ENCODE measurements at places on chromosomes 7 and 10.

DNA sequence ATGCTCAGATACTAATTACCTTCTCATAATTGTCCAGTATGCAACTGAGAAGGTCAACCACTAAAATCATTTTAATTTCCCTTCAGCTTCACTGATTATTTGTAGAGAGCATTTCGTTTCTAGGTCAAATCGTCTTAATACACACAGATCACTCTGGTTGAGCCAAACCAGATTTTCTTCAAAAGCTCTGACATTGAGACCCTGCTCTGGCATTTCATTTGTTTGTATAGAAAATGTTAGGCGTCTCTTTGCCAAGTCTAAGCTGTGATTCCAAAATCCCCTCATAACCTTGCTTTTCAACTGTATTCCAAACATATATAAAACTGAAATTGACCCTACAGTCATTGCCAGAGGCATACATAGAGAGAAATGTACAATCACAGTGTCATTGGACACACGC lies 520.0 kb downstream of the CNTNAP2 start:
- DNase-seq: no peak

DNA sequence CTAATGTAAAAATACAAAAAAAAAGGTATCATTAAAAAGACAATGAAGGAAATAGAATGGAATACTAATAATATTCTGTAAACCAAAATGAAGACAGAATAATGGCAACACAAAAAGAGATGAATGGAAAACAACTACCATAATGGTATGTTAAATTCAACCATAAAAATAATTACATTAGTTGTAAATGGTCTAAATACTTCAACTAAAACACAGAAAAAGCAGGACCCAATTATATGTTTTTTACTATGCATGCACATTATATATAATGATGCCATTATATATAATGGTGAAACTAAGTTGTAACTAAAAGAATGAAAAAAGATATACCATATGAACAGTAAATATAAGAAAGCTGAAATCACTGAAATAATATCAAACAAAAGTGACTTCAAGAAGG lies 76.5 kb downstream of the CUBN start:
- no peak for DNase-seq

DNA sequence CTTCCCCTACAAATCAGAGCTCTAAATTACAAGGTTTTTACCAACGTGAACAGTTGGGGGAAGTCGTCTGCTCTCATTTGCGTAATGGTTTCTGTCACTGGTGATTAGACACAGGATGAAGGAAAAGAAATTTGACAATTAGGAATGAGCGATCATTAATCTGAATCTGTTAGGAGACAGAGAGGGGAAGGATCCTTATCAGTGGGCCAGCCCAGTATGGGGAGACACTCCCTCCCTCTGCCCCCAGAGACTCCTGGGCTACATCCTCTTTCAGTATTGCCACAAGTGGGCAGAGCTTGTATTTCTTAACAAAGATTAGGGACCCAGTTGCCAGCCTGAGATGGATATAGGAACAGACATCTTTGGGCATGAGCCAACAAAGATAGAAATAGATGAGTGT lies 15.5 kb downstream of the HIF1AN start:
- no peak for DNase-seq

GRCh38 chr7:44116789-44117666 lies 6.3 kb downstream of the POLD2 start:
- DNase-seq: no peak

GRCh38 chr7:10874666-10875065 lies 99.0 kb upstream of the PHF14 start:
- DNase-seq: no peak

DNA sequence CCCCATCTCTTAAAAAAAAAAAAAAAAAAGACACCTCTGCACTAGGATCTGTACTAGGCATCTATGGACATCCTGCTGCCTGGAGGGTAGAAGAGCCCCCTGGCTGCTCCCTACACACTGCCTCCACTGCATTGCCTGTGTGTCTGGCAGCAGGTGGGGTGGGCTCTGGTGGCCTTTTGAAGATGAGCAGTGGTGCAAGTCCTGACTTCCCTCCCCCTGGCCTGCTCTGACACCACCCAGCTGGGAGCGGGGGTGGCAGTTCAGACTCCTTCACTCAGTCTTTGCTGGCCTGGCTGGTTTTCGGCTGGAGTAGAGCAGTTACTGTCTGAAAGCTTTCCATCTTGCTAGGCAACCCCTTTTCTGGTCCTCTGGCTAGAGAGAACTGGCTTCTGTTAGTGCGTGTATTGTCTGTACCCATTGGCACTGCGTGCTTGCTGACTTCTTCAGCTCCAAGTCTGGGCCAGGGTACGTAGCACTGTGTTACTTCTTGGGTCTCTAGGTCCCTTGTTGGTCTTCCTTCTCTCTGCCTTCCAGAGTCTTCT lies 17.6 kb downstream of the C10orf62 start:
- no peak for DNase-seq

DNA sequence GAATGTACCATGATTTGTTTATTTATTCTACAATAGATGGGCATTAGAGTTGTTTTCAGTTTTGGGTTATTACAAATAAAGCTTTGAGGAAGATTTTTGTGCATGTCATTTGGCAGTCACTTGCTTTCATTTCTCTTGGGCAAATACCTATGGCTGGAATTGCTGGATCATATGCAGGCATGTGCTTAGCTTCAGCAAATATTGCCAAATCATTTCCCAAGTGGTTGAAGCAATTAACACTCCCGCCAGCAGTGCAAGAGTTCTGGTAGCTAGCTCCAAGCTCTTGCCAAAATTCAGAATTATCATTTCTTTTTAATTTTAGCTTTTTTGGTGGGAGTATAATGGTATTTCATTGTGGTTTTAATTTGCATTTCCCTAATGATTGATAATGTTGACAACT lies 32.9 kb upstream of the PCBD1 start:
- no peak for DNase-seq

DNA sequence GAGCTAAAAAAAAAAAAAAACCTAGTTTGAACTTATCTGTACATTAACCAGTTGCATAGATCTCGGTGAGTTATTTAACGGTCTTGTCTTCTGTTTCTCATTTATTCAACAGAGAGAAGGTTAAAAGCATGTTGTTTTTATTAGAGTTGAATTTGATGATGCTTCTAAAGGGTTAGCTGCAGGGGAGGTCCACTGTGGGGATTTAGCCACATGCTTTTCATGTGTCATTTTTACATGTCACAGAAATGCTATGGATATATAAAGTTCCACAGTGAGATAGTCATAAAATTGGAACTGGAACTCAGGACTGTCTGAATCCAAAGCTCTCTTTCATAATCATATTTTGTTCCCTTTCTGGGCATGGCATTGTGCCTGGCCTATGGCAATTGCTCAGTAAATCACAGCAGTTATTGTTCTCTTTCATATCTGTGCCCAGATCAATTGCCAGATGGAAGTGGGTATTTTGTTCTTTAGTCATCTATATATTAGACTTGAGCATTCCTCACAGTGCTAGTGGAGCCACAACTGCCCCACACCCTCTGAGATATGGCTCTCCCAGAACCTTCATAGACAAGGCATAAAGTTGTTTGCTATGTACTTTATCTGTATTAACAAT lies 578.8 kb downstream of the NRG3 start:
- no peak for DNase-seq

- no peak for DNase-seq
Observed at GRCh38 chr7:120725376-120726039, 132.4 kb downstream of the TSPAN12 start.

GRCh38 chr7:78993341-78993740 lies 460.1 kb downstream of the MAGI2 start:
- no peak for DNase-seq

GRCh38 chr10:21843645-21844044 lies 159.9 kb downstream of the DNAJC1 start:
- no peak for DNase-seq

DNA sequence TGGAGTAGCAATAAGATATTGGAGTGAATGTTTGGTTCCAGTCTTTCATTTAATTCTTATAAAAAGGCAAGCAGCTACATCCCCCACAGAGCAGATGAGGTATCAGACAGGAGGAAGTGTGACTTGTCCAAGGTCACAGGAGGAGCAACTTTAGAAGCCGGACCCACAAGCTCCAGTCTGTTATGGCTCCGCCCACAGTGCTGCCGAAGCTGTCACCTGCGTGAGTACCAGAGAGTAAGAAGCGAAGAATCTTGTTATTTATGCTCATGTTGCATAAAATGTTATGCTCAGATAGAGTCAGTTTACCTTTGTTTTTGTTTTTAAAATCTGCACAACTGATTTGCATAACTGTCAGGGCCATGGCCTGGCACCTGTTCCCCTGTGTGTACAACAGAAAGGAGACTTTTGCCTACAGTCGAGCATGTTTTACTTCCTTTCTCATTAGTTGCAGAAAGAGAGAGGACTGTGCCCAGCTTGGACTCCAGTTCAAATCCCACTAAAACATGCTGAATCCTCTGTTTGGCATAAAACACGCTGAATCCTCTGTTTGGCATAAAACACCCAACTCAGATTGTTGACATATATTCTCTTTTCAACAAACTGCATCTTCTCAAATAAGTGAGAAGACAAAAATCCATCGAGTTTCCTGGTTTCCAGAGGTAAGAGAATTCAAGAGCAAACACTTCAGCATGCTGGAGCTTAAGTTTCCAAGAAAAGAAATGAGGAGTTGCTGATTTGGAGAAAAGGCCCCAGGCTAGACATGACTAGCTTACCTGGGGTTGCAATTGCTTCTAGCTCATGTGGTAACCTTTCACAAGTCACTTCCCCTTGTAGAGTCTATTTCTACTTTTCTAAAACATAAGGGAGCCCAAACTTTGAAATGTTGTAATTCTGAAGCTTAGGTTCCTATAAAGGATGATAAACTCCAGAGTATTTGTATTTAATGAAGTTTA lies 409.8 kb upstream of the ZMIZ1 start:
- no peak for DNase-seq

All from left ventricle myocardium superior (tissue), 1 donor.